ENCODE measurements at places on chromosomes 3 and 15. TPM values are rescaled to one million over a fixed set of nuclear protein-coding genes. Genes with fewer than 3 reads are reported as not detected.

FBXL2 gene
- total RNA-seq = 13.8 TPM

LRRC2 gene
- total RNA-seq = not detected

HES1 gene
- 0.18 TPM for total RNA-seq

FGD5 gene
- total RNA-seq = not detected

CCR1 gene
- total RNA-seq = 0.29 TPM

EMC7 gene
- total RNA-seq = 60.3 TPM

GUCA1C gene
- not detected for total RNA-seq

RHCG gene
- total RNA-seq = not detected

NPAP1 gene
- not detected for total RNA-seq

PODXL2 gene
- 0.29 TPM for total RNA-seq

SNX22 gene
- 0.18 TPM for total RNA-seq

TMCC1 gene
- total RNA-seq = 3.0 TPM

CYP11A1 gene
- total RNA-seq = 3.2 TPM

ZPLD1 gene
- not detected for total RNA-seq

GOLIM4 gene
- 35.2 TPM for total RNA-seq

PIGZ gene
- 2.1 TPM for total RNA-seq

SI gene
- total RNA-seq = not detected

TGM4 gene
- total RNA-seq = not detected

CD80 gene
- not detected for total RNA-seq

MOBP gene
- total RNA-seq = not detected

TIGIT gene
- total RNA-seq = not detected

KCNMB3 gene
- 0.71 TPM for total RNA-seq

RGMA gene
- under 0.01 TPM for total RNA-seq

GAP43 gene
- not detected for total RNA-seq

KIF15 gene
- 8.9 TPM for total RNA-seq

SLC12A1 gene
- total RNA-seq = not detected

RTF1 gene
- total RNA-seq = 14.4 TPM

TUSC7 gene
- not detected for total RNA-seq

RYR3 gene
- total RNA-seq = not detected

DUOXA2 gene
- not detected for total RNA-seq

DOCK3 gene
- not detected for total RNA-seq

SLC22A14 gene
- total RNA-seq = not detected

CAND2 gene
- 8.9 TPM for total RNA-seq

RTP1 gene
- total RNA-seq = not detected

EBLN2 gene
- 0.35 TPM for total RNA-seq

CHP1 gene
- total RNA-seq = 162 TPM

MASP1 gene
- 52.5 TPM for total RNA-seq

RIOX2 gene
- 34.0 TPM for total RNA-seq

ARGFX gene
- not detected for total RNA-seq

GASK1A gene
- 1.1 TPM for total RNA-seq

SH2D7 gene
- not detected for total RNA-seq

HTR3E gene
- total RNA-seq = not detected

TRPM1 gene
- not detected for total RNA-seq

PLCL2 gene
- 6.4 TPM for total RNA-seq

EOMES gene
- total RNA-seq = not detected

CHRNA7 gene
- not detected for total RNA-seq

GOLGA6L22 gene
- total RNA-seq = not detected

CLDN1 gene
- total RNA-seq = 3.5 TPM
